Spleen (tissue), 13 donors: ENCODE measurements at places on chromosomes 16 and 17. TPM values are rescaled to one million over a fixed set of nuclear protein-coding genes. Genes with fewer than 3 reads are reported as not detected.

Gene ENPP7
- 0.51 TPM for total RNA-seq

DNA sequence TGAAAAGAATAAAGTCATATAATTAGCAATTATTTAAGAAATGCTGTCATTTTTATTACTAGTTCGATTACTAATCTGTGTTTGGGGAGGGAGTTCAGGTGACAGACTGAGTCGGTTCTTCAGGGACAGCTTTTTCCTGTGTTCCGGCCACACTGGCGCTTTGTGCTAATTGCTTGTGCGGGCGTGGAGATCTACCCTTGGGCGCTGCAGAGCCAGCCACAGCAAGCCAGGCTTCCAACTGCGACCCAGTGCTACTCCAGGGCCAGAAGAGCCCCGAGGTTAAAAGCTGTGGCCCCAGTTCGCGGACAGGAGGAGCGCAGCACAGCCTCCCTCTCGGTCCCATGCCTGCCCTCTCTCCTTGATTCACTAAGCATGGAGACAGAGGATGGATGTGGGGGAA, 6.5 kb upstream of the OR2C1 start:
- no peak for DNase-seq

DNA sequence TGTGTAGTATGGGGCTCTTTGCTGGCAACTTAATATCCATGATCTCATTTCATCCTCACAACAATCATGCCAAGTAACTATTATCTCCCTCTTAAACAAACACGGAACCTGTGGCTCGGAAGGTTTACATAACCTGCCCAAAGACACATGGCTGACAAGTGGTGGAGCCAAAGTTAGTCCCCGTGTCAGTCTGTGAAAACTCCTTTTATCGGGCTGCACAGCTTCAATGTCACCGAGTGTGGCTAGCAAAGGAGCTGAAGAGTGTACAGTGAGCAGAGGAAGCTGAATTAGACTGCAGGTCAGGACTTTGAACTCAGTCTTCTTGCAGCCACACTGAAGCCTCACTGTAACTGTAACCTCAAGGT, 80.3 kb downstream of the PARN start:
- DNase-seq: no peak

- no peak for DNase-seq
Measured at GRCh38 chr16:76222087-76222486, 55.1 kb upstream of the CNTNAP4 start.

Gene CD300LB
- 3.0 TPM for total RNA-seq

DNA sequence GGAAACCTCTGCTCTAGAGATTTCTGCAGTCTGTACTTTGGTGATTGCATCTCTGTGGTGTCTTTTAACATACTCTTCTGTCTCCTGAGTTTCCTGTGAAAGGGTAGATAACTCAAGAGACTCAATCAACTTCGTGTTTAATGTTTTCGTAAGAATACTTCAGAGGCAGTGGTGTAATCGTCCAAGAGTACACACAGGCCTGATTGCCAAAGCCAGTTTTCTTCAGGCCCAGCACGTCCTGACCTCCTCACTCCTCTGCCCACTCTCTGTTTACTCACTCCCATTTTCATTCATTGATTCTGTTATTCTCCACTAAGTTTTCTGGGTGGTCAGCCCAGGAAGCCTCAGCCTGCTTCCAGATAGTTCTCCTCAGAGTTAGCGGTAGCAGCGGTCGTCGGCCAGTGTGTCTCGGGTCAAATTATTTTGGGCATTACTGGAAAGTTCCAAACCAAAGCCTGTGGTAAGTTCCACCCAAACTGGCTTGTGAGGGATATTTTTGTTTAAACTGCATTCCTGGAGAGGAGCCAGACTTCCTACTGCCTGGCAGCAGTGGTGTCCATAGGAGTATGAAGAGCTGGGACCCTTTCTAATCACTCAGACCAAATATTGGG, 293.2 kb downstream of the WWOX start:
- DNase-seq: no peak

Gene ATP2A3
- total RNA-seq: 219 TPM

Gene CLDN7
- total RNA-seq: 6.6 TPM

- no peak for DNase-seq
Measured at GRCh38 chr17:72743037-72743467, 349.4 kb downstream of the SLC39A11 start.

- DNase-seq: no peak
Measured at GRCh38 chr16:28086186-28087139, 22.9 kb upstream of the GSG1L start.

Gene PLCG2
- 277 TPM for total RNA-seq

DNA sequence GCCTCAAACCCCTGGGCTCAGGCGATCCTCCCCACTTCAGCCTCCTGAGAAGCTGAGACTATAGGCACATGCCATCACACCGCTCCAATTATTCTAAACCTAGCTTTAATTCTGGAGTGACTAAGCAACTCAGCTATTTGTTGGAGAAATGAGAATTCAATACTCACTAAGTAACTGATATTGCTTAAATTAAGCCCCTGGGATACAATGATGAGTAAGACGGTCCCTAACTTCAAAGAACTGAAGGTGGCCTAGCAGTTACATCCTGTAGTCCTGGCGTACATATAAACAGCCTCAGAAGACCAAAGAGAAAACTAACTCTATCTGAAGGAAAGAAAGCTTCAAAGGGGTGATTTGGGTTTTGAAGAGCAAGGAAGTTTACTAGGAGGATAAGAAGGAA, 25.0 kb downstream of the XPO6 start:
- no peak for DNase-seq

Gene EXOC3L1
- total RNA-seq: 47.9 TPM

DNA sequence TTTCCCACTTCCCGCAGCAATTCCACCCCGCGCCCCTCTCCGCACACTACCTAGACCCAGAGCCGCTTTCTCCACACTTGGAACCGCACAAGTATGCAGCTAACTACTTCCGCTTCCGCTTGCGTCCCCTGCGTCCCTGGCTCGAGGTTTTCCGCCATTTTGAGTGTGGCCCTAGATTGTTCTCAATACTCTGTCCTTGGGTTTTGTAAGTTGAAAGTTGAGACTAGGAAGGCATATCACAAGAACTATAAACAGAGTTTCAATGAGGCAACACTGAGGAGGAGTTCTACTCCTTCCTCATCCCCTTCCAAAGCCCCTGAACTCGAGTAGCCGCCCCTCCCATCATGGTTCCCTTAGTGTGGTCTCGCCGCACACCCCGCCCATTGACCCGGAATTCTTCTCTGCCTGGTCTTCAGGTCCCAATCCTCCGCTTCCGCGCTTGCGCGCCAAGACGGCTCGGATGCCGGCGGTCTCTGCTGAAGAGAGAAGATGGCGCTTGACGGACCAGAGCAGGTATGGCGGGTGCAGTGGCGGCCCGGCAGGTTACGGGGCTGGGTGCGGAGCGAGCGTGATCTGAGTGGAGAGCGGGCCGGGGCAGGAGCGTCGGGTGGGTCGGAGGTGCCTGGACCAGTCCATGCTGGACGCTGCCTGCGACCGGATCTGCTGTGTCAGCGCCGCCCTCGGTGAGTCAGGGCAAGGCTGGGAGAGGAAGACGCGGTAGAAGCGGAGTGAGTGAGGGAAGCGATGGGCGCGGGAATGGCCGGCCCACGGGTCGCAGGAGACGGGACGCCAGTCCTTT, at the start of the genes FTSJ3 and PSMC5:
FTSJ3 (minus strand) TSS at position 662 of the 799 bp plus-strand sequence. CDS start 761 bp downstream, outside the sequence.
PSMC5 (plus strand) TSS at position 430 of the 799 bp plus-strand sequence; CDS start at position 490, 60 bp downstream.
- DNase-seq: peak; percentile 99

Gene FKBP10
- total RNA-seq: 30.8 TPM

DNA sequence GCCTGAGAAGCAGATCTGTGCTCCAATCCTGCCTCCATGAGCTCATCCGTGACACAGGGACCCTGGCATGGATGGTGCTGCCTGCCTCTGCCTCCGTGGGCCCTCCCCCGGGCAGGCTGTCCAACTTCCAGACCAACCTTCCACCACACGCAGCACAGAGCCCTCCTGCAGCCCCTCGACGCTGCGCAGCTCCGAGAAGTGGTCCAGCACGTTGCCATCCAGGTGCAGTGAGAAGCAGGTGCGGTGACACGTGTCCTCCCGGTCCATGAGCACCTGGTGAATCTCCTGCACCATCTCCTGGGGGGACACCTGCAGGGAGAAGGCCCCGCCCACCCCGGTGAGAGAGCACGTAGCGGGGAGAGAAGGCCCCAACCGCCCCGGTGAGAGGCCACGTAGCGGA, 8.4 kb downstream of the CLUH start:
- DNase-seq: peak; percentile 39

DNA sequence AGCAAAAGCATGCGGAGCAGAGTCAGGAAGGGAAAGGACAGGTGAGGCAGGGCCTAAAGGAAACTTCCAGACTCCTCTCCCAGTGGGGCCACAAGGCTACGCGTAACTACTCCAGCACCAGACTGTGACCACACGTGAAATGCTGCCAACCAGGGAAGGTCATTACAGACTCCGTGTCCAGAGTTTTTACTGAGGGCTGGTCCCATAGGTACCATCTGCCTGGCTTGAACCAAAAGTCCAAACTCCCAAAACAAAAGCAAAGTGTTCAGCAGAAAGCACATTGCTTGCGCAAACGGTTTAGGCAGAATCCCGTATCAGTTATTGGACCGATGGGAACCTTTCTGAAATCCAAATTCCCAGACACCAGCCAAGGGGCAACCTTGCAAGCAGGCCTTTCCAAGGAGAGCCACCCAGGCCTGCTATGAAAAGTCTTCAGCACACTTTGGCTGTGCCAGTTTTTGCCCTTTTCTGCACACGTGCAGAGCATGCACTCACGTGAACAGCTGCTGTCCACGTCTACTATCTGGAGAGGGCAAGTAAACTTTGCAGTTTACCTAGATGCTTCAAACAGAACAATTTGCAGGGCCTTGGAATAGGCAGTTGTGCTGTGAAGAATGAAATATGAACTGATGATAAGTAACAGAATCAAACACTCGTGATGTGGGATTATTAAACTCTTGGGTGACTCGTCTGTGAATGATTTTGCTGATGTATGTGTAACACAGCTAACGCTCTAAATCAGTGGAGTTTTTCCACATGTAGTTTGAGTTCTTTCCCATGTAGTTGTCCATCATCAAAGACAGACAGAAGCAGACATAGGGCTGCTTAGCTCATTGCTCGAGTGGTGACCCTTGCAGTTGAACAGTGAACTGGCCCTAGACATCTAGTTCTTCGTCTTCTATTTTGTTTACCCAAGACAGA, 58.1 kb upstream of the CRISPLD2 start:
- no peak for DNase-seq

- DNase-seq: no peak
Measured at GRCh38 chr17:62855156-62855555, 47.0 kb upstream of the MARCHF10 start.

GRCh38 chr16:48905632-48906505, 295.9 kb upstream of the N4BP1 start:
- no peak for DNase-seq

Gene TMIGD1
- not detected for total RNA-seq

- no peak for DNase-seq
Measured at GRCh38 chr16:87765473-87765775, 362 bp downstream of the KLHDC4 start.

GRCh38 chr17:82937411-82938371, 97.9 kb upstream of the ZNF750 start:
- DNase-seq: peak; percentile 52

DNA sequence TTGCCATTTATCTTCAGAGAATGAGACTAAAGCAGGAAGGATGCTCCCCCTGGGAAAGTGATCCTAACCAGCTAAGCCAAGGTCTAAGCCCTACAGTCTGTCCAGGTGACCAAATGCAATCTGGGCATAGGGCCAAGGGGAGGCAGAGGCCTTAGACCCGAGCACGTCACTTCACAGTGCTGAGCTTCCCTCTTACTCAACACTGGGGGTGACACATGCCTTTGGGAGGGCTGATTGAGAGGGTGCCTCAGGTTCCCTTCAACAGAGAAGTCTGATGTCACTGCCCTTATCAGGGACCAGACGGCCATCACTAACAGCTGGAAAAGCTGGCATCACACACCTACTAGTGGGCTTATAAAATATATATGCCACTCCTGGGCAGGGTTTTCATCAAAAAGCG, 4.0 kb downstream of the CIAO2B start:
- no peak for DNase-seq

Gene TBC1D3E
- not detected for total RNA-seq

- no peak for DNase-seq
Measured at GRCh38 chr16:56260378-56261160, 69.3 kb downstream of the GNAO1 start.

Gene ZCCHC14
- total RNA-seq: 12.8 TPM

GRCh38 chr17:67273900-67274299, 28.9 kb upstream of the HELZ start:
- DNase-seq: no peak

Gene FOXJ1
- not detected for total RNA-seq
